ENCODE measurements at places on chromosomes 7 and 10. TPM values are rescaled to one million over a fixed set of nuclear protein-coding genes. Genes with fewer than 3 reads are reported as not detected.

DNA sequence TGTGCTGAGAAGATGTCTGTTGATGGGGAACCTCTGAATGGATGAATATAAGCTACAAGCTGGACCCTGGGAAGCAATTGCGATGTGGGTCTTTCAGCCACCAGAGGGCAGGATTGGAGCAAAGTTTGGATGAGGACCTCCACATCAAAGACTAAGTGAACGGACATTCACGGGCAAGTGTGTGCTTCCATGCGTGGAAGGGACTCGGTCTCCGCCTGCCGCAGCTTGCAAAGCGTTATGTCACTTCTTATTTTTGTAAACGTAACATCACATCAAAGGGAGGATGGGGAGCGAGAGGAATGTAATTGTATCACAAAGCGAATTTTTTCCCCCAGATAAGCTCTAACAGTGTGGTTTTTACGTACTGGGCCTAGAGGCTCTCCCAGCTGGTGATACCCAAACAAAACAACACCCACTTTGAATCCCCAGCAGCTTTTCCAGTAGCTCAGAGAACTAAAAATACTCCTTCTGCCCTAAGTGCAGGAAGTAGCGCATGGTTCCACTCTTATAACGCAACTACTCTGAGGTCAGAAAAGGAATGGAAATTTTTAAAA lies 65.0 kb downstream of the VWA2 start:
- H3K27ac ChIP-seq, result peak overlapping the region; percentile 59
- DNase-seq, result peak; percentile 86
- H3K36me3 ChIP-seq, result no peaks in the 10 kb centered on the region
- H3K27me3 ChIP-seq, result no peaks in the 10 kb centered on the region
- peaks cover 8% of the 10 kb centered on the region for H3K4me1 ChIP-seq
- H3K4me3 ChIP-seq, result peak overlapping the region; percentile 69

DNA sequence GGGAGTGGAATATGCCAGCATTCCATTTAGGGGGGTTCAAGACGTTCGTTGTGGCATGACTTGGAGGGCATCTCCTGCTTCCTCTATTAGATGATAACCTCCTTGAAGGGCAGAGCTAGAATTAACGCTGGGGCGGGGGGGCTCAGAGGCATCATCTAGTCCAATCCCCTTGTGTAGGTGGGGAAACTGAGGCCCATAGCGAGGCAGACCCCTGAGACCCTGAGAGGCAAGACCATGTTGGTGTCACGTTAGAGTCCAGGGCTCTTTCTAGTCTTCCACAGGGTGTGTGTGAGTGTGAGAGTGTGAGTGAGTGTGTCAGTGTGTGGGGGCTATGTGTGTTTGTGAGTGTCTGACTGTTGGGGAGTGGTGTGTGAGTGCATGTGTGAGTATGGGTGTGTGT lies 29.3 kb upstream of the NUB1 start:
- no peaks in the 10 kb centered on the region for H3K27me3 ChIP-seq
- H3K36me3 ChIP-seq, result no peaks in the 10 kb centered on the region
- H3K4me1 ChIP-seq, result peaks cover 12% of the 10 kb centered on the region
- H3K4me3 ChIP-seq, result no peak overlapping the region

GRCh38 chr7:49845626-49846025 lies 72.2 kb downstream of the VWC2 start:
- DNase-seq, result no peak
- H3K27me3 ChIP-seq, result peaks cover 2% of the 10 kb centered on the region
- H3K36me3 ChIP-seq, result no peaks in the 10 kb centered on the region

DNA sequence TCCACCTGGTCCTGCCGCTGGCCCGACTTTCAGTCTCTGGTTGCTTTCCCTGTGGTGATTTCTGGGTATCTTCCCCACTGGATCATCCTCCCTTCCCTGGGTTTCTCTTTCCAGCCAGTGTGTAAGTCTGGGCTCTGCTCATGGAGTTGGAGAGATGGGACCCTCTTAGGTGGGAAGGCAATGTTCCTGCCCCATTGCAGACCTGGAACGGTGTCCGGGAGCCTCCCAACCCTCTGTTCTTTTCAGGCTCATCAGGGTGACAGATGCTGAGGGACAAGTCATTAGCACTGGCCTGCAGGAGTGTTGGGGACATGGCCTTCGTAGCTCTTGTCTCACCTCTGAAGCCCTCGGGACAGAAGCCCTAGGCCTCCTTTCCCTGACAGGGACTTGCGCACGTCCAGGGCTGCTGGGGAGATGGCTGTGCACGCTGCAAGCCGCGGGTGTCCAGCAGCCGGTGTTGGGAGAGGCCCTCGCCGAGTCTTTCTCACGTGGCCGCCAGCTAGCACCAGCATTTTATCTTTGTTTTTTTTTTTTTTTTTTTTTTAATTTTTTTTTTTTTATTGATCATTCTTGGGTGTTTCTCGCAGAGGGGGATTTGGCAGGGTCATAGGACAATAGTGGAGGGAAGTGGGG lies 17.2 kb downstream of the ZNF783 start:
- H3K27ac ChIP-seq, result no peak overlapping the region
- DNase-seq, result no peak
- H3K4me1 ChIP-seq, result peaks cover 6% of the 10 kb centered on the region
- no peaks in the 10 kb centered on the region for H3K27me3 ChIP-seq

DNA sequence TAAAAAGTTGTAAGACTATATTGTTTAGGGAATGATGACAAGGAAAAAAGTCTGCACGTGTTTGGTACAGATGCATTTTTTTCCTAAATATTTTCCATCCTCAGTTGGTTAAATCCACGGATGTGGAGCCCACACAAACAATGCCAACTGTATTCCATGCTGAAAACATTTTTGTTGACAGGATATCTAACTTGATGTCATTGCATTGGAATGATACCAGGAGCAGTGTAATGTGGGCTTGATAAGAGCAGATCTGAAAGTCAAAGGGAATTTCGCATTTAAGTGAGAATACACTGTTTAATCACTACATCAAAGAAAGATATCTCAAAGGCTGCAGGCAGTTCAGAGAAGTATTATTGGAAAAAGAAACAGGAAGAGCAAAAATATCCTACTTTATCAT lies 49.5 kb upstream of the TMEM140 start:
- no peak overlapping the region for H3K4me3 ChIP-seq
- H3K27ac ChIP-seq, result no peak overlapping the region
- no peaks in the 10 kb centered on the region for H3K36me3 ChIP-seq
- no peaks in the 10 kb centered on the region for H3K27me3 ChIP-seq
- no peaks in the 10 kb centered on the region for H3K4me1 ChIP-seq
- no peak for DNase-seq

- H3K4me3 ChIP-seq, result no peak overlapping the region
- no peak for DNase-seq
- H3K27ac ChIP-seq, result no peak overlapping the region
Measured at GRCh38 chr7:139396323-139396951, 36.7 kb downstream of the LUC7L2 start.

- H3K4me3 ChIP-seq, result no peak overlapping the region
- no peak for DNase-seq
- peaks cover 5% of the 10 kb centered on the region for H3K27me3 ChIP-seq
Measured at GRCh38 chr10:89852872-89853271, 151.5 kb downstream of the KIF20B start.

GRCh38 chr7:17099083-17099973 lies 199.1 kb upstream of the AHR start:
- H3K36me3 ChIP-seq, result no peaks in the 10 kb centered on the region
- no peak overlapping the region for H3K4me3 ChIP-seq
- H3K27me3 ChIP-seq, result no peaks in the 10 kb centered on the region
- no peak for DNase-seq
- H3K27ac ChIP-seq, result no peak overlapping the region

GRCh38 chr10:59133841-59134593 lies 42.4 kb upstream of the PHYHIPL start:
- H3K4me1 ChIP-seq, result no peaks in the 10 kb centered on the region
- H3K4me3 ChIP-seq, result no peak overlapping the region
- H3K36me3 ChIP-seq, result no peaks in the 10 kb centered on the region
- no peak overlapping the region for H3K27ac ChIP-seq

GRCh38 chr7:2004841-2005725 lies 227.7 kb downstream of the MAD1L1 start:
- no peak overlapping the region for H3K4me3 ChIP-seq
- DNase-seq, result no peak
- no peaks in the 10 kb centered on the region for H3K4me1 ChIP-seq
- H3K36me3 ChIP-seq, result no peaks in the 10 kb centered on the region
- no peak overlapping the region for H3K27ac ChIP-seq

- H3K4me1 ChIP-seq, result no peaks in the 10 kb centered on the region
- no peaks in the 10 kb centered on the region for H3K36me3 ChIP-seq
- H3K27me3 ChIP-seq, result peaks cover 10% of the 10 kb centered on the region
- DNase-seq, result no peak
- no peak overlapping the region for H3K27ac ChIP-seq
- no peak overlapping the region for H3K4me3 ChIP-seq
Measured at GRCh38 chr7:95545673-95546072, 50.6 kb downstream of the PDK4 start.

DNA sequence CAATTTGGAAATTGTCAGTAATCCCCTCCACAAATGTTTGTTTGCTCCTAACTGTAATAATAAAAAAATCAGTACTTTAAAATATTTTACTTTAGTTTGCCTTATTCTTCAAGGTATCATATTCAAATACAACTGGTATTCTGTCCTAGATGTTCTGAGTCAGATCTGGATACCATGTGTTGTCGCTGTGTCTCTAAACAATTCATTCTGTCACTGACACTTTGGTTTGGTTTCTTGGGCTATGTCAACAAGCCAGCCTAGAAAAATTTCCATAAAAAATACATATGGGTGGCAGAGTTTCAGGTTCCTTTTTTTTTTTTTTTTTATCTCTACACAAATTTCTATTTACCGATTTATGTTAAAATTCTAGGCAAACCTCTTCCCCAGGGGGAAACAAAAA lies 33.2 kb upstream of the SEMA3D start:
- H3K27ac ChIP-seq, result no peak overlapping the region
- H3K36me3 ChIP-seq, result no peaks in the 10 kb centered on the region
- no peaks in the 10 kb centered on the region for H3K27me3 ChIP-seq
- no peak overlapping the region for H3K4me3 ChIP-seq

DNA sequence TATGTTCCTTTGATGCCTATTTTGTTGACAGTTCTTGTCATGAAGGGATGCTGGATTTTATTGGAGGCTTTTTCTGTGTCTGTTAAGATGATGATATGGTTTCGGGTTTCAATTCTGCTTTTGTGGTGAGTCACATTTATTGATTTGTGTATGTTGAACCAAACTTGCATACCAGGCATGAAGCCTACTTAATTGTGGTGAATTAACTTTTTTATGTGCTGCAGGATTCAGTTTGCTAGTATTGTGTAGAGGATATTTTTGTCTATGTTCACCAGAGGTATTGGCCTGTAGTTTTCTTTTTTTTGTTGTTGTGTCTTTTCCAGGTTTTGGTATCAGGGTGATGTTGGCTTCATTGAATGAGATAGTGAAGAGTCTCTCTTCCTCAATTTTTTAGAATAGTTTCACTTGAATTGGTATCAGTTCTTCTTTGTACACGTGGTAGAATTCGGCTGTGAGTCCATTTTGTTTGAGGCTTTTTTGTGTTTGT lies 345.9 kb downstream of the KIF20B start:
- H3K4me3 ChIP-seq, result no peak overlapping the region
- H3K27me3 ChIP-seq, result peaks cover 2% of the 10 kb centered on the region
- no peak overlapping the region for H3K27ac ChIP-seq

DNA sequence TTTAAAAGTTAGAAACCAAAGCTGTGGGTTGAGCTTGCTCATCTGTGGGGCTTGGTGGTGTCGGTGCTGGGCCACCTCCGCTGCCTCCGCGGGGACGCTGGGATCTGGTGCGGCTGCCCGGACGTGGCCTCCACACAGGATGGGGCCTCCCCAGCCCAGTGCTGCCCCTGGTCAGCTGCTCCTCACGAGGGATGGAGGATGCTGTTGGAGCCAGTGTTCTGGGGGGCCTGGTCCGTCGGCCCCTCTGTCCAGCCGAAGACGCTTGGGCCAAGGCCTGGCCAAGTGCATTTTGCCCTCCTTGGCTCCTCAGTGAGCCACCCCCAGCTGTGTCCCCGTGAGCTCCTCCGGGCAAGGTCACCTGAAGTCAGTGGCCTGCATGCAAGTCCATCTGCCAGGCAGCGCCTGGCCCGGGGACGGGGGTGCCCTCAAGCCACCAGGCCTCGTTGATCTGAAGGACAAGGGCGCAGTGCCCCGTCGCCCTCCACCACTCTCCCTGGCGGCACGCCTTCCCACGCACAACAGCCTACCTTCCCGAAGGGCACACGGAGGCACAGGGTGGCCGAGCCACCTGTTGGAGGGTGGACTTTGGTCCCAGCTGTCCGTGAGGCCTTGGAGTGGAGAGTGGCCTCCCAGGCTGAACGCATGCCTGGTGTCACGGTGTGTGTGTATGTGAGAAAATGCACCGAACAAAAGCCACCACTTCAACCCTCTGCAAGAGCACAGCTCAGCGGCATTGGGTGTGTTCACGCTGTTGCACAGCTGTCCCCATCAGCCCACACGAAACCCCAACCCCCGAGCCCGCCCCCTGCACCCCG lies 27.3 kb downstream of the KNDC1 start:
- no peaks in the 10 kb centered on the region for H3K4me1 ChIP-seq
- no peaks in the 10 kb centered on the region for H3K36me3 ChIP-seq
- peaks cover 3% of the 10 kb centered on the region for H3K27me3 ChIP-seq

OPN1SW gene
- not detected for total RNA-seq

ENTPD7 gene
- 2.7 TPM for total RNA-seq

SP8 gene
- total RNA-seq, result not detected

ZNF488 gene
- 0.75 TPM for total RNA-seq
